ENCODE measurements at places on chromosomes 6 and 20. TPM values are rescaled to one million over a fixed set of nuclear protein-coding genes. Genes with fewer than 3 reads are reported as not detected.

ECT2L gene
- 0.37 TPM for total RNA-seq

SLC26A8 gene
- total RNA-seq, result not detected

BPIFB2 gene
- total RNA-seq, result not detected

CNKSR3 gene
- total RNA-seq, result 20.6 TPM

AFDN gene
- total RNA-seq, result 52.6 TPM

DNA sequence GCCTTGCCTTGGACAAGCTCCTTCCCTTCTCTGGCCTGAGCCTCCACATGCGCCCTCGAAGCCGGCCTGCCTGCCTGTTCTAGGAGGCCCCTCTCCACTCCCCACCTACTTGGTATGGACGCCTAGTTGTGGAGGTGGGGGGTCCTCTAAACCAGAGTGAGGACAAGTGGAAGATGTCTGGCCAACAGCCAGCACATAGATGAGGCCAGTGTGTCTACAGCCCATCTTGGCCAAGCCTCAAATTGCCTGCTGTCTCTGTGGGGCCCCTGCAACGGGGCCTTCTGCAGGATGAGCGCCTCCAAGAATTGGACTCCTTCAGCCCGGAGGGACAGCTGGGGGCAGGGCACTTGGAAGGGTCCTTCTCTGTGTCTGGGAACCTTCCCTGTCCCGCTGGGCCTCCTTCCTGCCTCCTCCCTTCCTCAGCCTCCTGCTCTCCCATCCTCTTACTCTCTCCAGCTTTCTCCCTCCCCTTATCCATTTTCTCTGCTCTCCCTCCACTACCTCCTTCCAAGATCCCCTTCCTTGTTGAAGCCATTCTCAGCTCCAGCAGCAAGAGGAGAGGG is 1.6 kb downstream of the MDFI start:
- DNase-seq, result no peak

DNA sequence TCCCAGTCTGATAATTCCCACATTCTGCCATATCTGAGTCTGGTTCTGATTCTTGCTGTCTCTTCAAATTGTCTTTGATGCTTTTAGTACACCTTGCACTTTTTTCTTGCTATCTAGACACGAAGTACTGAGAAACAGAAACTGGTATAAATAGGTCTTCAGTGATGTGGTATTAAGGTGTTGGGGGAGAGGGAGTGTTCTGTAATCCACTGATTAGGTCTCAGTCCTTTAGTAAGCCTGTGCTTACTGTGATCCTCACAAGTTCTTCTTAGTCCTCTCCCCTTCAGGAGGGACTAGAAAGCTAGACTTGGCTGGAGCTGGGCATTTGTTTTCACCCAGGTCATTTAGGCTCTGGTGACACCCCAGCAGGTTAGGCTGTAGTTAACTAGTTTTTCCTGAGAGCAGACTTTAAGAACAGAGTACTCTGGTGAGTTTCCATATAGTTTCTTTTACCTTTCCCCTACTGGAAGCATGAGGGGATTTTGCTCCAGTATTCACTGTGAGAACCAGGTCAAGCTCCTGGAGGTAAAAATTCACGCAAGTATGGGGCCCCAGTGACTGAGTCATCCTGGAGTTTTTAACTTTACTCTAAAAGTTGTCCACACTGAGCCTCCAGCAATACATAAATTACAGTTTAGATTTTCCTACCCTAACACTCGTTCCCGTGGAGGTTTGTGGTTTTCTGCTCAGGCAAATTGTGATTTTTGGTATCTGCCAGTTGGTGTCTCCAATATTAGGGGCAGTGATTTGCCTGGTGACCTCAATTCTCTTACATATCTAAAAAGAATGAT is 154.6 kb downstream of the CDKAL1 start:
- no peak for DNase-seq

- DNase-seq, result no peak
Observed at GRCh38 chr6:3291987-3292386, 33.2 kb downstream of the PSMG4 start.

DNA sequence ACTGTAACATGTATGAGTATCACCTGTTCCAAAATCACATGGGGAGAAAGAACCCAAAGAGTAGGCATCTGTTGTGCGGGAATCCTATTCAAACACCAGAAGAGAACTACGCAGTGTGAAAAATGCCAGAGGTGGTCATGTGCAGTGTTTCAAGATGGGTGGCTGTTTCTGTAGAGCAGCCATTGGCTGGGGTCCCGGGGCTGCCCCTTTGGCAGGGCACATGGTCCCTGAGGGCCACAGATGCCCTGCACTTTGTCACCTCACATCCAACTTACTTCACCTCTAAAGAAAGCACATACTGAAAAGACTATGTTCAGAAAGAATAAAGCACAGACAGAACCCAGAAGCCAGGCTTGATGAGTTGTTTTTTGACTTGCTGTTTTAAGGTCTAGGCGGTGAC is 12.3 kb downstream of the MTCH1 start:
- DNase-seq, result peak; percentile 87

- DNase-seq, result no peak
Observed at GRCh38 chr20:4193069-4193452, 177.7 kb upstream of the RNF24 start.

GRCh38 chr6:24126586-24127192 is 674 bp downstream of the NRSN1 start:
- DNase-seq, result no peak

GRCh38 chr6:107972413-107973096 is 14.5 kb upstream of the SEC63 start:
- no peak for DNase-seq

DNA sequence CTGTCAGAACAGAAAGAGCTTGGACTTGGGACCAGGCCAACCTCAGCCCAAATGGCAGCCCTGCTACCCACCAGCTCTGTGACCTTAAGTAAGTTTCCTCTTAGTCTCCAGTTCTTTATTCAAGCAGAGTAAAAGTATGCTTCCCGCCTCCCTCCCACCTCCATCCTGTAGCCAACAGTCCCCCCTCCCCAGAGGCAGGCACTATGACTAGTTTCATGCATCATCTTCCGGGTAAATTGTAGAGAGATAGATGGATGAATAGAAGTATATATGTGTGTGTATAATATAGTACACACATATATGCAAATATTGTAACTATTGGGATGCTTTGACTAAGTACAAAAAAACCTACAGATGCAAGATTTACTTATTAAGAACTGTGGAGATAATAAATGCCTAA is 39.5 kb upstream of the B4GALT5 start:
- no peak for DNase-seq

GRCh38 chr20:34615477-34615876 is 57.0 kb downstream of the MAP1LC3A start:
- no peak for DNase-seq

GRCh38 chr6:15907914-15908518 is 220.9 kb upstream of the MYLIP start:
- DNase-seq, result no peak

DNA sequence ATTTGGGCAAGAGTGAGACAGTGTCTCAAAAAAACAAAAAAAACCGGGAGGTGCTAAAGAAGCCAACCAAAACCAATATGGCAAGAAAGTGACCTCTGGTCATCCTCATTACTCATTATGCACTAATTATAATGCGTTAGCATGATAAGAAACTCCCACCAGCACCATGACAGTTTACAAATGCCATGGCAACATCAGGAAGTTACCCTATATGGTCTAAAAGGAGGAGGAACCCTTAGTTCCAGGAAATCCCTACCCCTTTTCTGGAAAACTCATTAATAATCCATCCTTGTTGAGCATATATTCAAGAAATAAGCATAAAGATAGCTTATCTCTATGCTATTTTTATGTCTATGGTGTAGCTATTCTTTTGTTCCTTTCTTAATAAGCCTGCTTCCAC is 31.7 kb downstream of the C6orf52 start:
- DNase-seq, result no peak

DNA sequence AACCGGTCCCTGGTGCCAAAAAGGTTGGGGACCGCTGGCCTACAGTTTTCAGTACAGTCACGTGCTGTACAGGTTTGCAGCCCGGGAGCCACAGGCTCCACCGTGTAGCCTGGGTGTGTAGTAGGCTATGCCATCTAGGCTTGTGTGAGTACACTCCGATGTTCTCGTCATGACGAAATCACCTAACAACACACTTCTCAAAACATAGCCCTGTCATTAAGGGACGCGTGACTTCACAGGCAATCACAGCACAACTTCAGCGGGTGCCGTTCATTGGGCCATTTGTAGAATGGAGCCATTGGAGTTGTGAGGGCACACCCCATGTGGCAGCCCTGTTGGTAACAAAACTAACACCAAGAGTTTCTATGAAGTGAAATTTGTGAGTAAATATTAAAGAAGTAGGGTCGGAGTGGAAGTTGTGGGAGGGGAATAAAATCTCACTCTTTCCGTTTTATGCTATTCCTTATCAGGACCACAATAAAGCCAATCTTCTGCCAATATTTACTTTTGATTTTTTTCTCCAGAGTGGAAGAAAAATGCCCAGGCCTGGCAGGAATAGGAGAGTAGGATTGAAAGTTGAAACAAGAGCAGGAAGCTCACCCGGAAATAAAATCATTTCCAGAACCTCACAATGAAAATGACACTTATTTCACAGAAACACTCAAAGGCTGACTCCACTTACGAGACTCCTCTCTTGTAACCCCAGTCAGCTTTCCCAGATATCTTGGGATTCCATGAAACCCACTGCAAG is 63.7 kb upstream of the PTPN1 start:
- no peak for DNase-seq

- no peak for DNase-seq
Observed at GRCh38 chr20:37935435-37935834, 32.5 kb downstream of the VSTM2L start.

DNA sequence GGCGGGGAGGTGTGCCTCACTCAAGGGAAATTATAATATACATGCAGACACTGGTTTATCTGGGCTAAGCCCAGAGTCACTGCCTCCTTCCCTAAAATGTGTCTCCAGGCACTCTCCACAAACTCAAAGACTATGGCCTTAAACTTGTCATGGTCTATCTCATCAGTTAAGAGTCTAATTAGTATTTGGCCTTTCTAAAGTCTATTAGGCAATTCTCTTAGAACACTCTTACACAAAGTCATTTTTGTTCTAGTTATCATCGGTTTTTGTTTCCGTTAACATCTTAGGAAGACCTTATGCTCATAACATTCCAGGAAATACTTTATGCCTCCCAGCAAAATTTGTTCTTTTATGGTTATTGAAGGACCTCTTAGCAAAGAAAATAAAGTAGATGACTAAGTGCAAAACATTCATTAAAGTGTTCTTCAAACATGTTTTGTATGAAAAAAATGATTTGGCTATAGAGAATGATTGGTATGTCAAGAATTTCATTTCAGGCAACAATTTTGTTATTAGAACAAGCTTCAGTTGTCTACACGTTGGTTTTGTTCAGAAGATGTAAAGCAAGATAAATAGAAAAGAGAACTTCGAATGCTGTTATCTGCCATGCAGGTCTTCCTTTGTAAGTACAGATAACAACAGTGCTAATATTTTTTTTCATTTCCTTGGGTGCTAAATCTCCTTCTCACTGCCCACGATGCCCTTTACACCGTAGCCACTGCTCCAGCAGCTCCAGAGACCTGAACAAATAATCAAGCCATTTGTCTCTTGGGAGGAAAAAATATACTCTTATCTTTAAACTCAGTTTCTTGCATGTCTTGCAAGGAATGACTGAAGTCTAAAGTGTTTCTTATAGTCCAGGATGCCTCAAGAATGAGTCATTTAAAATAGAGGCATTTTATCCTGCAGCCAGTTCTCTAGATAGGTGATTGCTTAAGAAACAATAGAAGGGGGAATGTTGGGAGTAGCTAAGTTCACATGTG is 170.4 kb downstream of the HTR1B start:
- no peak for DNase-seq

All from left ventricle myocardium superior (tissue), 1 donor.